ENCODE measurements at places on chromosomes 4 and X. TPM values are rescaled to one million over a fixed set of nuclear protein-coding genes. Genes with fewer than 3 reads are reported as not detected.

GRCh38 chr4:171524903-171525302 lies 288.3 kb upstream of the GALNTL6 start:
- no peak overlapping the region for H3K27ac ChIP-seq
- no peak for DNase-seq
- no peaks in the 10 kb centered on the region for H3K36me3 ChIP-seq
- no peaks in the 10 kb centered on the region for H3K4me1 ChIP-seq

DNA sequence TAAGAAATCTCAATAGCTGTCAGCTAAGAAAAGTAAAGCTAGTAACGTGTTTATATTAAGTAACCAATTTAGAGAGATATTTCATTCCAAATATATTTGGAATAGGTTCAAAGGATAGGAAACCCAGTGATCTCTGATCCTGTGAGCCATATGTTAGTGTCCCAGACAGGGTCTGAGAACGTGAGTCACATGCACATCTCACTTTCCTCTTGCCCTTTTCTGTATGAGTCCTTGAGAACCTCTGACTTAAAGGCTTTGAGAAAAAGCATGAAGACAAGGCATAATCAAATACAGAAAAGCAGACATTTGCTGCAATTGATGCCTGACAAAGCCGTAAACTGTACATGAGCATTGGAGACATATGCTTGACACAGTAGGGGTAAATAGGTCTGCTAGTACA lies 655.1 kb upstream of the ADGRL3 start:
- H3K4me1 ChIP-seq: no peaks in the 10 kb centered on the region
- H3K36me3 ChIP-seq: no peaks in the 10 kb centered on the region
- no peak for DNase-seq
- no peaks in the 10 kb centered on the region for H3K27me3 ChIP-seq

GRCh38 chr4:185149392-185149791 lies 6.3 kb downstream of the SLC25A4 start:
- H3K27ac ChIP-seq: no peak overlapping the region
- H3K4me1 ChIP-seq: peaks cover 16% of the 10 kb centered on the region
- H3K36me3 ChIP-seq: peaks cover 19% of the 10 kb centered on the region

- DNase-seq: peak; percentile 74
- H3K36me3 ChIP-seq: no peaks in the 10 kb centered on the region
- no peak overlapping the region for H3K4me3 ChIP-seq
- peaks cover 12% of the 10 kb centered on the region for H3K4me1 ChIP-seq
Observed at GRCh38 chr4:21845663-21846062, 102.9 kb downstream of the KCNIP4 start.

GPR34 gene
- total RNA-seq: 0.72 TPM

DNA sequence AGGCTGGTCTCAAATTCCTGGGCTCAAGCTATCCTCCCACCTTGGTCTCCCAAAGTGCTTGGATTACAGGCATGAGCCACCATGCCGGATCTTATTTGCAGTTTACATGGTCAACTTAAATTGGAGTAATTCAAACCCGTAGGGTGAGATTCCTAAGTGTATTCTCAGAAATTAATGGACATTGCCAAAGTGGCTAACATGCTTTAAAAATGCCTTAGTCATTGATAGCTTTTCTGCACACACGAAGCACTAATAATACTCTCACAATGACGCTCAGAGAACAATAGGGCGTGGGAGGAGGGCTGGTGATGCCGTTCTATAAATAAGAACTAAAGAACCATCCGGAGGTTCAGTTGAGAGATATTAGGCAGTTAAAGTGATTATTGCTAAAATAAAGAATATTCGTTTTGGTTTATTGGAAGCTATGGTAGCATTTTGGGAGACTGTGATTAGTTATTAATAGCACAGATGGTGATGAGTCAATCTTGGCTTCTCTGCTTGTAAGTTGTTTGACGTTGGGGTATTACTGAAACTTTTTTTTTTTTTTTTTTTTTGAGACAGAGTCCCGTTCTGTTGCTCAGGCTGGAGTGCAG lies 79.1 kb downstream of the TRAPPC11 start:
- no peaks in the 10 kb centered on the region for H3K27me3 ChIP-seq
- H3K27ac ChIP-seq: no peak overlapping the region
- peak; percentile 58 for DNase-seq
- H3K4me1 ChIP-seq: no peaks in the 10 kb centered on the region

GRCh38 chr4:109067508-109068235 lies 234.8 kb downstream of the COL25A1 start:
- no peaks in the 10 kb centered on the region for H3K27me3 ChIP-seq
- peak overlapping the region; percentile 15 for H3K27ac ChIP-seq
- H3K36me3 ChIP-seq: no peaks in the 10 kb centered on the region

- no peaks in the 10 kb centered on the region for H3K36me3 ChIP-seq
- no peak overlapping the region for H3K4me3 ChIP-seq
- no peak for DNase-seq
- H3K27me3 ChIP-seq: peaks cover 21% of the 10 kb centered on the region
- no peaks in the 10 kb centered on the region for H3K4me1 ChIP-seq
- H3K27ac ChIP-seq: no peak overlapping the region
Observed at GRCh38 chr4:17370818-17371217, 141.1 kb downstream of the QDPR start.
